ENCODE measurements at places on chromosomes 16 and 17.

DNA sequence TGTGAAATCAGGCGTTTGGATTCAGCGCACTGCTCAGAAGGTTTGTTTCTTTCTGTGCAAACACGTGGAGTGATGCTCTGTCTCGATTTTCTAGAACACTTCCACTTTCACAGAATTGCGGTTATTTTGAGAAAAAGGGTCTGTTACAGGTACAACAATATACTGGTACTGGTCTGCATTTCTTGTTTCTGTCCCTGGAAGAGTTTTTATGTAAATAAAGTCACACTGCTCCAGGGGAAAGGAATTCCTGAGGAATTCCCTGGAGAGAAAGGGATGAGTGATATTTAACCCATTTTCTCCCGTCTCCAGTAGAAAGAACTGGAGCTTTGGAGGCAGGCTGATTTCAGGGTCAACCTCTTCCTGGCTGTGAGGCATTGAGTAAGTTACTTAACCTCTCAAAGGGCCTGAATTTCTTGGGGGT lies 16.2 kb upstream of the RMI2 start:
- peak; percentile 20 for DNase-seq

- DNase-seq: peak; percentile 55
Measured at GRCh38 chr17:34797720-34798119, 163.5 kb downstream of the CCT6B start.

DNA sequence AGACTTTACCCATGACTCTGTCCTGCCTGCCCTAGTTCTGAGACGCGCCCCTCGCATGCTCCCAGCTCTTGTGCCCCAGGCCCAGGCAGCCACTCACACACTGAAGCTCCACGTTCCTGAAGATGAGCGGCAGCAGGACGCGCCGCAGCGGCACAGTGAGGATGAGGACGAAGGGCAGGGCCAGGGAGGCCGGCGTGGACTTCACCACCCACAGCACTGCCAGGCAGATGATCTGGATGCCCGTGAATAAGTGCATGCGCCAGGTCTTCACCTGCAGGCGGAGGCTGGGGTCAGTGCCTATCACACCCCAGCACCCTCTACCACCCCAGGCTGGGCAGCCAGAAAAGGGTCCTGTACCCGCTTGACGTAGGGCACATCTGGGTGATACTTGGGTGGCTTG lies 16.9 kb downstream of the SLC4A1 start:
- no peak for DNase-seq

DNA sequence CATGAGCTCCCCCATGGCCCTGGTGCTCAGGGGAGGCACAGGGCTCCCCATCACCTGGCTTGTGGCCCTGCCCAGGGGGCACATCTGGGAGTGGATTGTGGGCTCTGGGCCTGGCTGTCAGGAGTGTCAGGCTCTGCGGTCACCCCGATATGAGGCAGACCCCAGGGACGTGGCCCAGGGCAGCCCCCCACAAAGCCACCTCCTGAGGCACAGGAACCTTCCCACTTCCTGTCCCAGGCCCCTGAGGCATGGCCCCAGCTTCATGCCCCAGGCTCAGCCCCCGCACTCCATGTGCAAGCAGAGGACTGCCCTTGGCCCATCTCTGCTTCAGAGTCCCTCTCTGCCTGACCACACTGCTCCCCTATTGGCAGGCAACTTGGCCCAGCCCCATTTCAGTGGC lies 160.3 kb downstream of the PCTP start:
- no peak for DNase-seq

DNA sequence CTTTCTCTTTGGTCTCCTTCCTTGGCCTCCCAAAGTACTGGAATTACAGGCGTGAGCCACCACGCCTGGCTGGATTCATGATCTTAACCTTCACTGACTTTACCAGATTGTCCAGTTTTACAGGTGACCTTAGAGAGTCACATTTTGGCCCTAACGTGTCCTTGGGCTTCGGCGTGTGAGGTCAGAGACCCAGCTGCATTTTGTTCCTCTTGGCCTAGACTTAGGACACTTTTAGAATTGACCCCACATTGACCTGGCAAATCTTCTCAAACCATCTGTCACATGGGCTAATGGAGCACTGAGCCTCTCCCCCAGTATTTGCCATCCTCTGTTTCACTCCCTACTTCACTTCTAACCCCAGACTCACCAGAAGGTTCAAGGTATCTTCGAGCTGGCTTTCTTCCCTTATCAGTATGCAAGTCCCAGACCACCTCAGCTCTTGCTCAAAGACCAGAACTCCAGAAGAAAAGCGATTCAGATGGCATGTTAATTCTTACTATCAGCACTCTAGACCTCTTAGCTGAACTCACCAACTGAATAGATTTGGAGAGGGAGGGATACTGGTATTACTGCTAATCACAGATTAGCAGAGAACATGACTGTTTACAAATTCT lies 1.7 kb upstream of the CYTH1 start:
- no peak for DNase-seq

DNA sequence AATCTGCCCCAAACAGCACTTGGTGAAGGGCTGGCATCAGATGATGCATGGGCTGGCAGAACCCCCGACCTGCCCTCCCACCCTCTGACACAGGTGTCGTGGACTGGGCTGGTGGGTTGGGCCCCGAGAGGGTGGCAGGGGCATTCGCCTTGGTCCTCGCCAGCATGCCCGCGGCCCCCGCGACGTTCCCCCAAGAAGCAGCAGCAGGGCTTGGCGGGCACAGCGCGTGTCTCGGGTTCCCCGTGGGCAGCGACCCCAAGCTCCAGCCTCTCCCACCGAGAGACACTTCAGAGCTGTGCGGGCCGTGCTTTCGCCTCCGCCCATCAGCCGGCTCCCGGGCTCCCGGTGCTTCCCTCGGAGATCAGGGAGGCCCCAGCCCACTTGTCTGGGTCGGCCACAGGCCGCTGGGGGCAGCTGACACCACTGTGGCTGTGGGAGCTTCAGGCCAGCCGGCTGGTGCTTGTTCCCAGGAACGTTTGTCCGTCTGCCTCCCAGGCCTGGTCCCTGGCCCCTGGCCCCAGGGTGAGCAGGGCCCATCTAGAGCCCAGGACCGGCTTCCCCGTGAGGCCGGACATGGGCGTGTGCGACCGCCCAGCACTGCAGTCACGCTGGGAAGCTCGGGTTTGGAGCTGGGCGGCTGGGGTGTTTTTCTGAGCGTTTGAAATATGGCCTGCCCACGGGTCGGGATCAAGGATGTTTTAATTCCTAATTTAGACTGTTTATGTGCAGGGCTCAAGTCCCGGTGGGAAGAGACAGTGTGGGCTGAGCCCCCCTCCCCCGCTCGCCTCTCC lies 16.6 kb downstream of the CACNA1H start:
- no peak for DNase-seq

GRCh38 chr17:30112794-30113193 lies 3.8 kb upstream of the NSRP1 start:
- no peak for DNase-seq

DNA sequence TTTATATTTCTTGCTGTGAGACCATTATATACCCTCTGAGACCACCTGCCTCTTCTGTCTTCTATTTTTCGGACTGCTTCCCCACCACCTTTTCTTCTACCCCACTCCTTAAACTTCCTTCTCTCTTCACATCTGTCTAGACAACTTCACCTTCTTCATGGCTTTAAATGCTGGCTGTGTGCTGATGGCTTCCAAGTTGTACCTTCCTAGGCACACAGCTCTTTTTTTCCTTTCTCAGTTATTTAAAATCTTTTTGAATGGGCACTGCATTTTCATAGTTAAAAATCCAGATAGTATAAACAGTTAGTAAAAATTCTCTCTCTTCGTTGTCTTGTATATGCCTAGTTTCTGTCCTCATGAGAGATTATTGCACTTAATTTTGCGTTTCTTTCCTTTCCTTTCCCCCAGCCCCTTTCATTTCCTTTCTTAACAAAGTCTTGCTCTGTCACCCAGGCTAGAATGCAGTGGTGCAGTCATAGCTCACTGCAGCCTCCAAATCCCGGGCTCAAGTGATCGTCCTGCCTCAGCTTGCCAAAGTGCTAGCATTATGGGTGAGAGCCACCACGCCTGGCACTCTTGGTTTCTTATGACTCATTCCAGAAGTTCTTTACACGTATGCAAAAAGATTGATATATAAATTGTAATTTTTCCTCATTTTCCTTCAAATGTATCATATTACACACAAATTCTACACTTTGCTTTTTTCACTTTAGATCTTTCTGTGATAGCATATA lies 114.3 kb downstream of the NPIPB5 start:
- DNase-seq: no peak

DNA sequence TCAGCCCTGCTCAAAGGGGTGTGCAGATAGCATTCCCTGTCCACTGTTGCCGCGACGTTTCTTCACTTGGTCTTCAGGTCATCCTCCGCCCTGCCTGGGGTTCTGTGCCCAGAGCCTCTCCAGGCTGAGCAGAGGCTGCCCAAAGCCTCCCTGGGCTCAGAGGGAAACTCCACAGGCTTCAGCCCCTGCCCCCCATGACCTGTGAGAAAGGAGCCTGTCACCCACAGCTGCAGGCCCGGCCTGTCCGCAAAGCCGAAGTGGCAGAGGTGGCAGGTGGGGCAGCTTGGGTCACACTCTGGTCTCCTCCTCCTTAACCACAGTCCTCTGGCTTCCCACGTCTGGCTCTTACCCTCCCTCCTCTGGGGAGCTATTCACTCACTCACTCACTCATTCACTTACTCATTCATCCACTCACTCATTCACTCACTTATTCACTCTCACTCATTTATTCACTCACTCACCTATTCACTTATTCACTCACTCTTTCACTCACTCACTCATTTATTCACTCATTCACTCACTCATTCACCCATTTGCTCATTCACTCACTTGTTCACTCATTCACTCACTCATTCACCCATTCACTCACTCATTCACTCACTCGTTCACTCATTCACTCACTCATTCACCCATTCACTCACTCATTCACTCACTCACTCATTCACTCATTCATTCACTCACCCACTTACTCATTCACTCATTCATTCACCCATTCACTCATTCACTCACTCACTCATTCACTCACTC lies 7.1 kb upstream of the CPSF4L start:
- DNase-seq: no peak

- no peak for DNase-seq
Measured at GRCh38 chr17:63533433-63534077, 10.4 kb downstream of the KCNH6 start.

DNA sequence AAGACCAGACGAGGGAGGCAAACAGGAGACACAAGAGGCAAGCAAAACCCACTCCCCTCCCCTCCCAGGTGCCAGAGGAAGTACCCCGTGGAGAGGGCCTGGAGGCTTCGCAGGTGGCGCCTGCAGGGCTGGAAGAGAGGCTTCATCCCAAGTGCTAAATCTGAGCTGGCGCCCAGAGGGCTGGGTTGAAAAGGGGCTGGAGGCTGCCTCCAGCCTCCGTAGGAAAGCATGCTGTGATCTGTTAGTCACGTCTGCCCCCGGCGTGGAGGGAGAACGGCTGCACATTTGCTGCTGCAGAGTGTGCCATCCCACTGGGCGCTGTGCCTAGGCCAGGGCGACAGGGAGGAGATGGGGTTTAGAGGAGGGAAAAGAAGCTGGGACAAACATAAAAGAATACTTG lies 16.9 kb downstream of the RPH3AL start:
- DNase-seq: no peak

DNA sequence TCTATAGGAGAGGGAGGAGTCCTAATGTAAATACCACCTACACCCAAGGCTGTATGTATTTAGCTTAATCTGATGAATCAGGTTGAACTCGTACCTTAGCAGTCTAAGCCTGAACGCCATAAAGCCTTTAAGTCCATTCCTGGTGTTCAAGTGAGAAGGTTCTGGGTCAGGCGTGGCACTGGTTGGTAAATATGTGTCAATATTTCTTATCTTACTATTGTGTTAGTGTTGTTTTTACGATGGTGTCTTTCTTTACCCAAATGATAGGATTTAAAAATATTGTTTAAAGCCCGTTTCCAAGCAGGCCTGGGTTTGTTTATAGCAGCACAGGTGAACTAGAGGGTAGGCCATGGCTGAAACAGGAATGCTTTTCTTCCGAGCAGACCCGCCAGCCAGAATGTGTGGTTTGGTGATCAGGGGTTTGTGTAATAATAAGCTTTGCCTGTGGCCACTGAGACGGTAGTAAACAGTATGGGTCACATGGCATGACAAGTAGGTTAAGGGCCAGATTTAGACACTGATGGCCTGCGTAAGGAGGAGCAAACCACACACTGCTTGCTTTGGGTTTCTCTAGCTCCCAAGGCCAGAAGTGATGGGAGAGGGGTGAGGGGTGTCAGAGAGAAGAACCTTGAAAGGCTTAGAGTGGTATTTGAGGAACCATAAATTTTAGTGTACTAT lies 3.3 kb downstream of the TMEM94 start:
- DNase-seq: peak; percentile 84

GRCh38 chr16:3889059-3889458 lies 8.5 kb upstream of the CREBBP start:
- DNase-seq: no peak

DNA sequence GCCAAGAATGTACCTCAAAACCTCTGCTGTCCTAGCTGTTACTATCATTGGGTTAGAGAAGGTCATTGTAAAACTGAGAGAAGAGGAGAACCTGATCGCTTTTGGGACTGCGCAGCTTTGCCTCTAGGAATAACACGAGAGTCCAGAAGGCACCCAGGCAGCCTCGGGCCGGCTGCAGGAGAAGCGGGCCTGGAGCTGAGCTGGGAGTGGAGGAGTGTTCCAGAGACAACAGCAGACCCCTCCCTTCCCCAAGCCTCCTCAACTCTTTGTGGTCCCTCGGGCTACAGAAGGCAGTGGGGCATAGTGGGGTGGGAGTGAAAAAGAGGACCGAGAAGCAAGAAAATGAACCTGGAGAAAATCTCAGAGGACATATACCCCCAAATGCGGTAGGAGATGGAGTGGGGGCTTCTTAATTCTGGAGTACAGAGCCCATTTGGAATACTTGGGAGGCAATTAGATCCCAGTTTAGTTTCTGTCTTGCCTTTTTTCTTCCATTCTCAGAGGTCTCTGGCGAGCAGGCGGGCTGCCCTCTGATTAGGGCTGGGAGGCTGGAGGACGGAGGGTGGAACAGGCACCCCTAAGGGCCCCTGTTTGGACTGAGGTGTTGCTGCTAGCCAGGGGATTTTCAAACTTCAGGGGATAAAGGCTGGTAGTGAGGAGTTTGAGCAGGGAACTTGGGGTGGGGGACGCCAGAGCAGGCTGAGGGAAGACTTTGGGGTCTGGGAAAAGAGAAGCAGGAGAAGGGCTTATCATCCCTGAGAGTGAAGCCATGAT lies 13.3 kb upstream of the HOXB2 start:
- DNase-seq: no peak

DNA sequence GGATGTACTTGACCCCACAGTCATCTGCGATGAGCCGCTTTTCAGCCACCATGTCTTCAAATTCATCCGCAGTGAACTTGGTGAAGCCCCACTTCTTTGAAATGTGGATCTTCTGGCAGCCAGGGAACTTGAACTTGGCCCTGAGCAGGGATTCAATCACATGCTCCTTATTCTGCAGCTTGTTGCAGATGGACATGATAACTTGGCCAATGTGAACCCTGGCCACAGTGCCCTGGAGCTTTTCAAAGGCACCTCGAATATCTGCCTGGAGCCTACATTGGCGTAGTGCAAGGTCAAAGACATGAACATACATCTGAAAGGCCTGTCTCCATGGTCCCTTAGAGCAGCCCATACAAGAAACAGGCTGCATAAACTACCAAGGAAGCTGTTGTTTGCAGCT lies 1.8 kb upstream of the TENT4B start:
- no peak for DNase-seq

DNA sequence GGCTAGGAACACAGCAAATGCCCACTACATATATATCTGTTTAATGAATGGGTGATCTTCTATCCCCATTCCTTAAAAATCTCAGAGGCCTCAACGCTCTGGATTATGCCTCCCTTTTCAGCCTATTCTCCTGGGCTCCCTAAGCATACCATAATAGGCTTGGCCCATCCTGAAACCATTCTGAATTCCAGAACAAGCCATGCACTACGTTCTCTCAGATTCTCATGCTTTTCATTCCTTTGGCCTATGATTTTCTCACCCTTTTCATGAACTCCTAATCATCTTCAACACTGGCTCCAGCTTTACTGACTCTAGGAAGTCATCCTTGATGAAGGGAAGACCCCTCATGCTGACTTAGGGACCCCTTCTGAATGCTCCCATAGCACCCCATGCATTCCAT lies 71.1 kb downstream of the RPGRIP1L start:
- no peak for DNase-seq
